Naive thymus-derived CD8-positive, alpha-beta T cell (primary cell): ENCODE measurements at places on chromosomes 7 and 10.

GRCh38 chr7:24982917-24983316 lies 2.9 kb upstream of the OSBPL3 start:
- no peak for DNase-seq

DNA sequence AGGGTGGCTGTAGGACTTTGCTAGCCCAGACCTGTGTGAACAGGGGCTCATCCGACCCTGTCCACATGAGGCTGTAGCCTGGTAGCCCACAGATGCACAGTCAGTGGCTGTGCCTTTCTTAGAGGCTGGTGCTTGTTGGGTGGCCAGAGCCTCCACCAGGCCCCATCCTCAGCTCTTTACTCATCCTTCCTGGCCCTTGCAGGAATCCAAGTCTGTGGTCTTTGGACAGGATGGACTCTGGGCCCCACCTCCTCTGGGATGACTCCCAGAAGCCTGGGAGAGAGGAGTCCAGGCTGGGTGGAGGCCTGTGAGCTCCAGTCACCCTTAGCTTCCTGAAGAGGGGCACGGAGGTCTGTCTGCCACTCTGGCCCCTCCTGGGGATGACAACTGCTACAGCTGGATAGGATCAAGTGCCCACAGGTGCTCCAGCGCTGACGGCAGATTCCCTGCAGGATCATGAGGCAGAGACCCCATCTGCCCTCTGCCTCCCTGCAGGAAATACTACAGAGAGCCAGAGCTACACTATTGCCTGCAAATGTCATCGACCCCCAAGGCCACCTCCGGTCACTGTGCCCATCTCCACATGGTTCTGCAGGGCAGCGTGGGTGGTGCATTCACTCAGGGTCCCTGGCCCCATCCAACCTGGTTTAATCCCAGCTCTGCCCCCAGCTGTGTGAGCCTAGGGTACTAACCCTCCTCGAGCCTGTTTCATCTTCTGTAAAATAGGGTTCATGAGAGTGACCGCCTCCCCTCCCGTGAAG lies 114.5 kb downstream of the PTPN20 start:
- no peak for DNase-seq

DNA sequence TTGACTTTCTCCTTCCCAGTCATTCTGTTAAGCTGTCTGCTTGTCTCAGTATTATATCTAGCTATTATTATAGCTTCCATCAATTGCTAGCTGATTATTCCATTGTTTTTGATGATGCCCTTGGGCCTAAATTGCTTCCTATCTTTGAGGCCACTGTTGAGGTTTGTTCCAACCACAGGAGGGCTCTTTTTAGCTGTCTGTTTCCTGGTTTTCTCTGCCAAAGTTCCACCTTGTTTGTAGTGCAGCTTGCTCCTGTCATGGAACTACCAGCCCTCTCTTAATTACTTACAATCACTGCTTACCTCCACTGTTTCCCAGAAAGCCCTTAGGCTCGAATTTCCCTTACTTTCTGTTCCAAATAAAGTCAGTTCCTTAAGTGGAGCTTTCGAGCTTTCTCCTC lies 118.7 kb upstream of the SEC61G start:
- DNase-seq: no peak

DNA sequence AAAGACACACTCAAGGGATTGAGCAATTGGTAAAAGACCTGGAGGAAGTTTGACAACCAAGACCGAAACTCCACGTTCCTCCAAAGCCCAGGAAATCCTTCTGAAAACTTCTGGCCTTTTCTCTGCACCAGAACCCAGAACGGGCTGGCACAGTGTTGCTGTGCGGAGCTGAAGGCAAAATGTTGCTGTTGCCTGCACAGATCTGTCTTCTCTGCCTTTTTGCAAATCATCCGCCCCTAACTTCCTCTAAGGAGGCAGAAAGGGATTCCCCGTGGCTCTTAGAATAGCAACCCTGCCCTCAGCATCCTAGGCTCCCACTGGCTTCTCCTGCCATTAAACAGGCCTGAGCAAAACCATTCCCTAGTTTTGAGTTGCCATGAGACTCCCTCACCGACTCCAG lies 44.9 kb downstream of the FIGNL1 start:
- DNase-seq: no peak

- DNase-seq: no peak
Measured at GRCh38 chr7:80635533-80635932, 2.9 kb upstream of the CD36 start.

DNA sequence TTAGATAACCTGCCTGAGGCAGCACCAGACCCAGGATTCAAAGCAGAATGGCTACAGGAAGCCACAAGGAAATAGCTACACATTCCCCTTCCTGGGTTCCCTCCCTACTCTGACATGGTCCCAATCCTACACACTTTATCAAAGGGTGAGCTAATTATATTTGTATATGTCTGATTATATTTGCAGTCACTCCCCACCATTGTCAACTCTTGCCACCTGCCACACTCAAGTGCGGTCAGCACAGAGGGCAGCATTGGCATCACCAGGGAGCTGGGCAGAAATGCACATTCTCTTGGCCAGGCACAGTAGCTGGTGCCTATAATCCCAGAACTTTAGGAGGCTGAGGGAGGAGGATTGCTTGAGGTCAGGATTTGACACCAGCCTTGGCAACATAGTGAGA lies 114.1 kb upstream of the PDLIM1 start:
- no peak for DNase-seq

GRCh38 chr10:42997849-42998165 lies 79.1 kb upstream of the RET start:
- DNase-seq: no peak

GRCh38 chr10:110802090-110802489 lies 69.6 kb upstream of the PDCD4 start:
- no peak for DNase-seq

GRCh38 chr7:138753610-138754009 lies 44.2 kb upstream of the TMEM213 start:
- DNase-seq: peak; percentile 11

DNA sequence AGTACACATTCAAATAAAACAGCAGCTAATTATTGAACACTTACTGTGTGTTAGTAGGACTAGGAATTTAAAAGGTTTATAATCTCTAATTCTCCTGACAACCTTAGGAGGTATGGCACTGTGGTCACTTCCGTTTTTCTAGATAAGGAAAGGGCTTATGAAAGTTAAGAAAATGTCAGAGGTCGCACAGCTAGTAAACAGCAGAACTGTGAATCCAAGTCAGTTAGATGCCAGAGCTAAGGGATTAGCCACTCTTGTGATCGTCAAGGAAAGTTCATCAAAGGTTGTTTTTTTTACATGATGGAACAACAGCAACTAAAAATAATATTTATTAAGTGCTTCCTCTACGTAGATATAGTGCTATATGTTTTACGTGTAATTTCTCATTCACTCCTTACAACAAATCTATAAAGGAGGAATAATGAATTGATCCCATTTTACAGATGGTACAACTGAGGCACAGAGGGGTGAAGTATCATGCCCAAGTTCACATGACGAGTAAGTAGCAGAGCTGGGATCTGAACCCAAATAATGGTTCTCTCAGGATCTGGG lies 84.9 kb downstream of the NAMPT start:
- no peak for DNase-seq

GRCh38 chr7:157293413-157293788 lies 43.4 kb upstream of the DNAJB6 start:
- DNase-seq: no peak

GRCh38 chr7:17486835-17487234 lies 188.4 kb downstream of the AHR start:
- no peak for DNase-seq

- no peak for DNase-seq
Measured at GRCh38 chr10:127048630-127049029, 143.4 kb downstream of the DOCK1 start.

- DNase-seq: no peak
Measured at GRCh38 chr7:45985902-45986301, 64.8 kb upstream of the IGFBP3 start.

DNA sequence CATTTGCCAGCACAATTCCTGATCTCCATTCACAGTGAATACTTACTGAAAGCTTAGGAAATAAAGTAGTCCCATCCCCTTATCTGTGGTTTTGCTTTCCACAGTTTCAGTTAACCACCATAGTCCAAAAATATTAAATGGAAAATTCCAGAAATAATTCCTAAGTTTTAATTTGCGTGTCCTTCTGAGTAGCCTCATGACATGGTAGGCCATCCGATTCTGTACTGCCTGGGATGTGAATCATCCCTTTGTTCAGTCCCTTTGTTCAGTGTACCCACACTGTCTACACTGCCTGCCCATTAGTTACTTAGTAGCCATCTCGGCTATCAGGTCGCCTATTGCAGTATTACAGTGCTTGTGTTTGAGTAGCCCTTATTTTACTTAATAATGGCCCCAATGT lies 14.2 kb downstream of the RAB11FIP2 start:
- DNase-seq: no peak

DNA sequence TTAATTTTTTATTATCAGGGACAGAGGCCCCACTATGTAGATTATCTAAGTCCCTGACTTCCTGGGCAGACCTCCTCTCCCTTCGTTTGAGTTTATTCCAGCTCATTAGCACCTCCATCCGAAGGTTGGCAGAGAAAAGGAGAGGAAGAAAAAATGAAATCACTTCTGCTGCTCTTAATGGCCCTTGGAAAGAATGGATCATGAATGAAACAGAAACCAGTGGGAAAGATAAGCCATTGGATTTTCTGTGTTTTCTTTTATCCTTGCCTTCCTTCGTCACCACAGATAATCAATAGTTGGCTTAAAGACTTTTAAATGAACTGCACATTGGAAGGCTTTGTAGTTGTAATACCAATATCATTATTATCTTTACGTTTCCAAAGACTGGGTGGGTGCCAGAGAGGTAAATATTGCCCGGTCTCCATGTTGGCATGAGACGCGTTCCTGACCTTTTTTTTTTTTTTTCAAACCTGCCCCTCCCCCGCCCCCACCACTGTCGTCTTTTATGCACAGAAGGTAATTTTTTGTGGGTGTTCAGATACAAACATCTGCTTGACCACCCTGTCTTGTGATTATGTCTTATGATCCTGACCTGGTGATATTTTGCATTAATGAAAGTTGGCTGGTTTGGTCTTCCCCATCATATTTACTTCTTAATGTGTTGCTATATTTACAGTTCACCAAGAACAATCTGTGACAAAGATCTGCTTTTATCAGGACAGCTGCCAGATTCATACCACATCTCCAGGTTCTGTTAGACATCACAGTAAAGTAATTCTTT lies 116.8 kb downstream of the ARID5B start:
- no peak for DNase-seq

DNA sequence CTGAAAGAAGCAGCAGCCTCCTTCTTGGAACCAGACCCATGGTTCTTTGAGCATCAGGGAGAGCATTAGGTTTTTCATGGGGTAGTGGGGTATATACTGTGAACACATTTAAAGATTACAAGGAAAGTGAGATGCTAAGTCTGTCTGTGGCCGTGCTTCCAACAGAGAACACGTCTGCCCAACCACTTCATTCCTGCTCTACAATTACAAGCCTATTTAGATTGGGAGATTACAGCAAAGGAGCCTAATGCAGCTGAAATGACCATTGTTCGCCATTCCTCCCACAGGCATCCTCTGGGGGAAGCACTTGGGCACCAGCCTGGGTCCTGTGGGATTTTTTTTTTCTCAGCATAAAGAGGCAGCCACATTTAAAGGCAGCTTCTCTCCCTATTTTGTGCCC lies 536.4 kb downstream of the XPNPEP1 start:
- DNase-seq: no peak

GRCh38 chr7:94687076-94687475 lies 31.1 kb upstream of the SGCE start:
- no peak for DNase-seq

DNA sequence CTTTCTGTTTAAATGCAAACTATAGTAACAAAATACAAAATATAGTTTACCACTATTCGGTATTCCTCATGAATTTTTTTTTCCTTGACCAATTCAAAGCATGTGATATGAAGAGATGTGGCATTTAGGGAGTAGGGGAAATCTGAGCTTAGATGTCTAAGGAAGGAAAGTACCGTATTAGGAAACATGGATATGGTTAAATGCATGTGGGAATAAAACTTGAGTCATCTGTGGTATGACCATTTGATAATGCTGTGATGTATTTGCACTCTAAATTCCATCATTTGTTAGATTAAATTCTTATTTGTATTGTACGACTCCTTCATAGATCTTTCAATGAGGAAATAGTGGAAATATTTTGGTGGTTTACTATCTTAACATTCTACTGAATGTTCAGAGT lies 19.7 kb downstream of the AHR start:
- no peak for DNase-seq

- DNase-seq: no peak
Measured at GRCh38 chr10:22135591-22135990, 82.2 kb downstream of the EBLN1 start.

DNA sequence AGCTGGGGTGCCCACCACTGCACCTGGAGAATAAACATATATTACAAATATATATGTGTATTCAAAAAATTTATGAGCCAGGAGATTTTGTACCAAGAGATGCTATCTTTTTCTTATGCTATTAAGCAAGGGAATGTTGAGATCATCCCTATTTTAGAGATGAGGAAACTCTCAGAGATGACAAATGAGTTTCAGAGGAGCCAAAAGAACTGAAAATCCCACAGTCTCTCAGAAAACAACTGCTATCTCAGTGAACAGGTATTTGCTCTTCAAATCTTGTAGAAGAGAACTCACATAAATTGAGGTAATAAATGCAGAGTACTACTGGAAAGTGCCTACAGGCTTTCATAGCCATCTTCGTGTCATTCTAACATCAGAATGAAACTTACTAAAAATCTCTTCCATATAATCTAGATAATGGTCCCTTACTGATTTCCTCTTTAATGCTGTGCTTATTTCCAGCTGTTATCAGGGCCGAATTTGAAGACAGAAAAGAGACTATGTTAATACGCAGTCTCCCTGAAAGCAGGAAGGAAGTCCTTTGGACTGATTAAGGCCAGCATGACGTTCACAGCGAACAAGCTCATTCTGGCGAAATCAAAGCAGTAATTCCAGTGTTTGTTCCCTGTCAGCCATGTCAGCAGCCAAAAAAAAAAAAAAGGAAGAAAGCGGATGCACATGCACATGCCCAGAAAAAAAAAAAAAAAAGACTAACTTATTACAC lies 29.4 kb upstream of the ANAPC16 start:
- no peak for DNase-seq

GRCh38 chr7:142088022-142088714 lies 23.4 kb upstream of the MGAM2 start:
- no peak for DNase-seq

DNA sequence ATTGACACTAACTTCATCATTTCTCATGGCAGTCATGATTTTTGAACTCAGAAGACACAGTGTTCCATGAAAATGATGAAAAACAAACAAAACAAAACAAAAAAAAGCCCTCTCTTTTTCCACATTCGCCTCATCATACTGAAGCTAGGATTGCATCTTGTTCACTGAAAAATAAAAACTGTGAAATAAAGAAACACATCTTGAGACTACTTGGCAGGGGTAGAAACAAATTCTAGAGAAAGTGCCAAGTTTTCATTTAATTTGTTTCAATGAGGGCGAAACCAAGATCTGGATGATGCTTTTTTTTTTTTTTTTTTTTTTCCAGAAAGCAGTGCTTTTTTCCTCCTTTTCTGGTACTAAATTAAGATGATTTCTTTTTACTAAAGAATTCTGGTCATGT lies 350.4 kb upstream of the ETV1 start:
- DNase-seq: no peak

DNA sequence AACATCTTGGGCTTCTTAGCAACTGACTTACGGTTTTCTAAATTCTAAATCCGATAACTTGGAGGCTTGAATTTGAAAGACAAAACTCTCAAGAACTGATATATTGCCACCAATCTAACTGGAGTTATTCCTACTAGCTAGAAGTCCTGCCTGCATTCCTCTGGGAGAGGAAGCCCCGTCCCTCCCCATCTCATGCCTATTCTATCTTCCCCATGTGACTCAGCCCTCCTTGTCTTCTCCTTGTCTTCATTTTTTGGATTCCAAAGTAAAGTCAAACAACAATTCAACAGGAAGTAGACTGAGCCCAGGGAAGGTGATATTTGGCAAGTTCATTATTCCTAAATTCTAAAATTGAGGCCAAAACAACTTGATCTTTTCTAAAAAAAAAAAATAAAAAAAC lies 587.7 kb downstream of the KCNMA1 start:
- no peak for DNase-seq
